ENCODE measurements at places on chromosomes 6 and 20.
A peak's percentile ranks its signal among the peaks of the same experiment; 100 is the strongest.

DNA sequence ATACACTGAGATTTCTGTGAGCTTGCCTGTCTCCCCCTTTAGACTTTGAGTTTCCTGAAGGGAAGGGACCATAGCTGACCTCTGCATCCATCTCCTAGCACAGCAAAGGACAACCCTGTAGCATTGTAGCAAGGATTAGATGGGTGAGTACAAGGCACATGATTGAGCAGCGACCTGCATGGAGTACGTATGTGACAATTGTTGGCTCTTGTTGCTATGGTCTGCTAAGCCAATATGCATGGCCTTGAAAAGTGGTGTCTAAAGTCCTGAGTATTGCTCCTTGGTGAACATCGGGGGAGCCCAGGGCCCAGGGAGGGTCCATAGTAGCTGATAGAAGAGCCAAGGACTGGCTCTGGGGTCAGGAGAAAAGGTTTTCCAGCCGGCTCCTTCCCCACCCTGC is 365.0 kb upstream of the CHD6 start:
- no peak for DNase-seq

GRCh38 chr6:70124882-70125545 is 177.9 kb downstream of the COL9A1 start:
- no peak for DNase-seq

GRCh38 chr6:169388395-169389166 is 134.9 kb upstream of the THBS2 start:
- no peak for DNase-seq

DNA sequence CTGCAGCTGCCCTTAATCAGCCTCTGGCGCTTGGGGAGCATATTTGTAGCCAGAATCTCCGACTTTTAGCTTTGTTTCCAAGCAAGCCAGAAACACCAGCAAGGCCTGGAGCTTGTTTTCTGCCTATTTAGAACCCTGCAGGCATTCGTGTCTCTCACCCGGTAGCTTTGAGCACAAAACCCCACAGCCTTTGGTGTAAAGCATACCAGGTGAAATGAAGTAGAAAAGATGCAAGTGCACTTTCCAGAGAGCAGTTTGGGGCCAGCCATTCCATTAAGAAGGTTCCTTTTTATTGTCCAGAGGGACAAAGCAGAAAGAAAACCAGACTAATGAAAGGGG is 736 bp downstream of the FAM217B start:
- DNase-seq = no peak

DNA sequence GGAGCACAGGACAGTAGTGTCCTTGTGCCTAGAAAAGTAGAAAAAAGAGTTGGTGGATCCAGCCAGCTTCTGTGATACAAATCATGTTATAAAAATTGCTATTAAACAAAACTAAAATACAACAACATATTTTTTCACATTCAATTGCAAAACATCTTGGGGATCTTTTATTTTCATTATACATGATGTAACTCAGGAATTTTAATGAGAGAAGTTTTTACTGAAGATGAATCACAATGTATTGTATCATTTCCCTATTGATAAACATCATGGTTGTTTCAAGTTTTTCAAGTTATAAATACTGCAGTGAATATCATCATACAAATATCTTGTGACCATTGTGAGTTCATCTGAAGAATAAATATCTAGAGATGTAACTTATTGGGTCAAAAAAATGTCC is 608.0 kb downstream of the PHF3 start:
- DNase-seq = no peak

- no peak for DNase-seq
These were observed 311.9 kb upstream of the JARID2 start for GRCh38 chr6:14934013-14934412.

DNA sequence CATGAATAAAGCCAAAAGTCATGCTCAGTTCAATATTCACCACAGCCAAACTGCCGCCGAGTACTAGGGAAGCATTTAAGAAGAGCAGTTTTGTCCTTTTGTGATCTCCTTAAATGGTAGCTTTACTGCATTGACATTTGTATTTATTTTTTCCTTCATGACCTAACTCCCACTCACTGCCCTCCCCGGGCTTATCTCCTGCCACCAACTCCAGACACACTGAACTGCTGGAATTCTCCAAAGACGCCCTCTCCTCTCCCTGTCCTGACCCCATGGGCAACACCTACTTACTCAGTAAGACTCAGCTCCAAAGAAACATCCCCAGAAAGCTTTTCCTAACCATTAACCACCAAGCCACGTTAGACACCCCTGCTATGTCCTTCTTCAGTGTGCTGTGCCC is 48.5 kb upstream of the CNKSR3 start:
- DNase-seq = no peak

DNA sequence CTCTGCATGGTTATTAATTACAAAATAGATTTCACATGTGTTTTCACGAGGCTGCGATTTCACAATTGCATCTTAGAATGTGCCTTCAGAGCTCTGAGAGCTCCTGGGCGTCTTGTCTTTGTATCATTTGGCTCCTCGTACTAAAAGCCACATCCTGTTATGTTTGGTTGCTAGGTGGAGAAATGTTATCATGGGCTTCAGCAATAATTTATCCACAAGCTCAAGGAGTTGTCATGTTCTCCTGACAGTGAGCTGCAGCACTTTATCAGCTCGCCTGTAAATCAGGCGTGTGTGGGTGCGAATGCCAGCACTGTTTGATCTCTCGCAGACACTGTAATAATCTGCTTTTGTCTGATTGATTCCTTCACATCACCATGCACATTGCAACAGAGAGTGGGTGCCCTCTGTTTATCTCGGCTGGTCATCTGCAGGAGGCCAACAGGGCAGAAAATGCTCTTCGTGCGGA is 218.6 kb upstream of the ZFP64 start:
- DNase-seq = peak; percentile 26

GRCh38 chr20:8375898-8376297 is 243.8 kb downstream of the PLCB1 start:
- DNase-seq = no peak

GRCh38 chr6:42137194-42137753 is 5.1 kb downstream of the C6orf132 start:
- DNase-seq = no peak

GRCh38 chr6:90547079-90547478 is 39.8 kb downstream of the MAP3K7 start:
- no peak for DNase-seq

GRCh38 chr6:10962673-10963072 is 75.8 kb downstream of the SYCP2L start:
- no peak for DNase-seq

DNA sequence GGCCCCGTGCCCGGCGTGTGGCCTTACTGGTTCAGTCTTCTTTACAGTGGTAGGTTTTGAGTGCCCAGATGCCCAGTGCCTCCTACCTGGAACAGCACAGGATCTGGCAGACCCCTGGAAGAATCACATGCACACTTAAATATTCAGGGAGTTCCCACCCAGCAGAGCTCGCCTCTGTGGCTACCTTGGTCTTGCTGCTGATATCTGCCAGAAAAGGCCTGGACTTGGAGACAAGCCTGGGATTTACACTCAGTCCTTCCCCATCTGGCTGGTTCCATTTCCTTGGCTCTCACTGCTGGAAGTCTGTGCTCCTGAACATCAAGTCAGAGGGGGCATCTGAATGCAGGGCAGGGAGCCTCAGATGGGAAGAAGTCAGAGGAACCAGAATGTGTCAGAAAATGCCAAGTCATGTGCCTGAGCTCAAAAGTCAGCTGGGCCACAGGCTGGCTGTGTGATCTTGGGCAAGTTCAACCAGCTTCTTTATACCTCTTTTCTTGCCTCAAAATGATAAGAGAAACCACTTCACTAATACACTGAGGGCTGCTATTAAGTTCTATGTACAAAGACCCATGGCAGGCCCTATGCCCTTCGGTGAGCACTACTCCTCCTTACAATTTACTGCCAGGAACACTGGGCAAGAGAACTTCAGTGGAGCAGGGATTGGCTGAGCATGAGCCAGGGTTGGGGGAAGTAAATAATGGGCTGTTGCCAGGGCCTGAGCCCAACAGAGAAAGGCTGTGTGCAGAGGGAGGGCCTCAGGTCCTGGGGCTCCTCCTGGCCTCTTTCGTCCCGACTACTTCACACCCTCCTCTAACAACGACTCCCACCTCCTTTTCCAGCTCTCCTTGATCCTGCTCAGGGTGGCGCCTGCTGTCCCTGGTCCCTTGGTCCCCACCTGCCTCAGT is 158.1 kb upstream of the PROKR2 start:
- DNase-seq = no peak

DNA sequence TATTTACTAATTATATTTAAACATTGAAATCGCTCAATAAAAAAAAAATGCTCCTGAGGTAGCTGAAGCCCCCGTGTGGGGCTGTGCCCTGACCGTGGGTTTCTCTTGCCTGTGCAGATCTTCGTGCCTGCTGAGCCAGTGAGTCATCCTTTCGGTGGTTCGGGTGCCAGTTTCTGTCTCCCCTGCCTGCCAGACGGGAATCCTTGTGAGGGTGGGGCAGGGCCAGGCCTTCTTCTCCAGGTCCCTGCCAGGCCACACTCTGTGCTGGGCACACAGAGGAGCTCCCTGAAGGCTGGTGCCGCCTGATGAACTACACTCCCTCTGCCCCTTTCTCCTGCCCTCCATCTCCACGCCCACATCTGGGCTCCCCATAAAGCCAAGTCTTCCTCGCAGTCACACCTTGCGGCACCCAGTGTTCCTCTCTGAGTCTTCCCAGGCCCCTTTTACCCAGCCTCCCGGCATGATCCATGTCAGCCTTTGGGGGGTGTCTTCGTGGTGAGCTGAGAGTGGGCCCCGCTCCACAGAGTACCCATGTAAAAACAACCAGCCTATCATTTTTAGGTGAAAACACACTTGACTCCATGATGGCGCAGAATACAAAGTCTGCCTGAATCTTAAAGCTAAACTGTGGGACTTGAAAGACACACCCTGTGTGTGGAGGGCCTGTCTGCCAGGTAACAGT is 19.3 kb downstream of the FGD2 start:
- peak; percentile 37 for DNase-seq

GRCh38 chr20:31674895-31675827 is 37.4 kb downstream of the COX4I2 start:
- no peak for DNase-seq

GRCh38 chr6:14540810-14541540 is 423.4 kb downstream of the CD83 start:
- DNase-seq = no peak

DNA sequence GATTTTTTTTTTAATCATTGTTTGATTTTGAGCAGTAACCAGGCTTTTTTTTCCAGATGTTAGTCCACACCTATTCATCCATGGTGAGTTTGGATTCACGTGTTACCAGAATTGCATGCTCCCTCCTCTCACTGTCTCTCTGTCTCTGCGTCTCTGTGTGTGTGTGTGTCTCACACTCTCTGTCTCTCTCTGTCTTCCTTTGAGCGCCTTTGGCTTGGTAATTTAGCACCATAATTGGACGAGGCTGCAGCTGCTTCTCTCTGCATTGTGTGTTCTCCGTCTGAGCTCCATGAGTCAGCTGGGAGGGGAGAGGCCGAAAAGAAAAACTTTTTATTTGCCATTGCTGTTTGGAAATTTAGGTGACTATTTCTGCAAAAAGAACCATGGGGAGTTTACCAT is 3.4 kb downstream of the TFAP2B start:
- no peak for DNase-seq

- DNase-seq = no peak
These were observed 1024.3 kb upstream of the EYS start for GRCh38 chr6:66731310-66731709.

DNA sequence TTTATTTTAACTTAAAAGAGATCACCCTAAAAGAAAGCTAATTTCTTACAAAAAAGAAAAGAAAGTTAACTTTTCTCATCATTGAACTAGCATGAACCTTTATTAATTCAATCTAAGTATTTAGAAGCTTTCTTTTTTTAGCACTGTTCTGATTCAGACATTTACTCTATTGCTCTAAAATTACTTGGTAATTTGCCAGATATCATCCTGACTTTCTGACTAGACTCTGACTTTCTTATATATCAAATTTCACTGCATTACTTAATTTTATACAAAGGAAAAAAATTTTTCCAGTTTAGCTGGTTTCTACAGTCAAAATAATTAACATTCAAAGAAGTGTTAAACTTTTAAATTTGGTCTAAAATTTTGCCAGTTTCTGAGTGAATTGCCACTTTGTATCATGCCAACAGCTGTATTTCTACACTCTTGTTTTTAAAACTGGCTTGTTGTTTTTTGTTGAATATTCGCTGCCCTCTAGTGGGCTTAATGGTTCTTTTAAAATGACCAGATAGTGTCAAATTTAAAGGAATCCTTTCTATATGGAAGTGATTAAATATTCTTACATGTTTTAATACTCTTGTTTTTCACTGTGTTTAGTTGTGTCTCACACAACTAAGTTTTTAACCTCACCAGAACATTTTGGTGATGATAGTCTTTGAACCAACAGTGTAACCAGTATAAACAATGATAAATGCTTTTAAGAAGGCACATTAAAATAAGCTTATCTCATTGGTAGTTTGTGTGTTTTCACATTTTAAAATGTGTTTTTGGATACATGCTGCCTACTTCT is 102.0 kb downstream of the POPDC3 start:
- no peak for DNase-seq

- DNase-seq = no peak
These were observed 11.0 kb upstream of the SYNDIG1 start for GRCh38 chr20:24458436-24458835.

DNA sequence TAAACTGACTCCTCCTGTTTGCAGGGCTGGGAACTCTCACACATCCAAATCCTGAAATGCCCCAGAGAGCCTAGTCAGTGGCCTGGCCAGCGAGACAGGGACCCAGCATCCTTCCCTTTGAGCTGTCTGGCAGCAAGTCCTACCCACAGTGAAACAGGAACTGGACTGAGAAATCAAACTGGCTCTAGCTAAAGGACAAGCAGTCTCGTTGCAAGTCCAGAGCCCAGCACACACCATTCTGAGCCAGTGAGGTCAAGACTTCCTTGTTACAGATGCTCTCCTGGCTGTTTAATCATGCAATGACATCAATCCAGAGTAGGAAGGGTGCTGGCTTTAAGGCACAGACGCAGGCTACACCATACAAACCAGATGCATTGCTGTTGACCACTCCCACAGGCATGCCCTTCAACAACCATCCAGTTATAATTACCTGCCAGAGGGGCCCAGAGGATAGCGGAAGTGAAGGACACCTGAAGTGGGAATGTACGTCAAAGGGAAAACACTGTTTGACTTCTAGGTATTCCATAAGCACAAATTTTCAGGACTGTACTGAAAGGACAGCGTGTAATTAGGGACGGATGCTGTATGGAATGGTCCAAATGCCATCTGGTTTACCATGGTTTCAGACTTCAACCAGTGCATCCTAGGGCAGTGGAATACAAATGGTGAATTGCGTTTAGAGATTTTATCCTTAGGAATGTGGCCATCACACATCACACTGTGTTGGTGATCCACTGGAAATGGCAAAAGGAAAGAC is 114.4 kb downstream of the SLC23A2 start:
- DNase-seq = no peak

- DNase-seq = no peak
These were observed 17.9 kb upstream of the CCDC170 start for GRCh38 chr6:151475653-151476523.
